EL (cell line): ENCODE measurements at places on chromosomes 11 and 22.

GRCh38 chr22:39997939-39998726 is 3.4 kb downstream of the FAM83F start:
- peak; percentile 36 for DNase-seq

- no peak for DNase-seq
Measured at GRCh38 chr11:123702139-123702538, 39.3 kb downstream of the ZNF202 start.

GRCh38 chr11:46307785-46308341 is 30.4 kb downstream of the CREB3L1 start:
- DNase-seq, result no peak

GRCh38 chr11:74543991-74544390 is 48.4 kb upstream of the POLD3 start:
- no peak for DNase-seq
